Activated T-cell treated with anti-CD3 and anti-CD28 coated beads, Interleukin-2, amount 50 U/mL, for 72 hours (primary cell): ENCODE measurements at places on chromosomes 12 and 14. TPM values are rescaled to one million over a fixed set of nuclear protein-coding genes. Genes with fewer than 3 reads are reported as not detected.

PPP4R4 gene
- total RNA-seq = 6.2 TPM

POU6F1 gene
- total RNA-seq = 12.0 TPM

SLCO1A2 gene
- not detected for total RNA-seq

B3GNT4 gene
- 1.1 TPM for total RNA-seq

CLEC6A gene
- total RNA-seq = not detected

SRGAP1 gene
- total RNA-seq = 0.02 TPM

NFYB gene
- total RNA-seq = 30.2 TPM

SCFD1 gene
- total RNA-seq = 64.0 TPM
